Stimulated activated CD8-positive, alpha-beta memory T cell treated with anti-CD3 and anti-CD28 coated beads, Interleukin-7, amount 100 ng/mL, for 4 hours (primary cell): ENCODE measurements at places on chromosomes 1 and 21.

GRCh38 chr1:212205843-212206242 lies 79.4 kb upstream of the PPP2R5A start:
- no peak for DNase-seq

- DNase-seq = no peak
Observed at GRCh38 chr1:157105298-157105987, 5.8 kb upstream of the ETV3L start.

- DNase-seq = no peak
Observed at GRCh38 chr1:30411206-30411605, 312.2 kb downstream of the MATN1 start.

DNA sequence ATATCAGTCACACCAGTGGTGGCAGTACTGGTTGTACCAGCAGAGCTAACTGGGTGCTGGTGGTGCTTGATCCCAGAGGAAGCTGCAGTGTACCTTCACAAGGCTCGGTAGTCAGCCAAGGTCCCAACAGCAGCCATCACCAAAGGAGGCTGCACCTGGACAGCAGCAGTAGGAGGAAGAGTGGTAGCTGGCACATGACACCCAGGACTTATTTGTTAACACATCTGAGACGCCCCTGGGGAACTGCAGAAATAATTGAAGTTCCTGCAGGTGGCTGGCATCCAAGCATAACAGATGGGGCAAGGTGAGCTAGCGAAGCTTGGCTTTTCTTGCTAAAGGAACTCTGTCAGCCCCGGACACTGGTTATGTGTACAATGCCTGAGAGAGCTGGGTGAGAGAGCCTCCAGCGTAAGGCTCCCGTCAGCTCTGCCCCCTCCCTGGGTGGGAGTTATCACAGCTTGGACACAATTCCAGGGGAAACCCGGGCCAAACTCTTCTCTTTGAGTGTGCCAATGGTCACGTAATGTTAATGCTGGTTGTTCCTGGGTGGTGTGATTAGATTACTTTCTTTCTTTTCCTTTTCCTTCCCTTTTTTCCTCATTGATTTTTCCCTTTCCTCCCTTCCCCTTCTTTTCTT lies 29.1 kb upstream of the PARP1 start:
- no peak for DNase-seq

DNA sequence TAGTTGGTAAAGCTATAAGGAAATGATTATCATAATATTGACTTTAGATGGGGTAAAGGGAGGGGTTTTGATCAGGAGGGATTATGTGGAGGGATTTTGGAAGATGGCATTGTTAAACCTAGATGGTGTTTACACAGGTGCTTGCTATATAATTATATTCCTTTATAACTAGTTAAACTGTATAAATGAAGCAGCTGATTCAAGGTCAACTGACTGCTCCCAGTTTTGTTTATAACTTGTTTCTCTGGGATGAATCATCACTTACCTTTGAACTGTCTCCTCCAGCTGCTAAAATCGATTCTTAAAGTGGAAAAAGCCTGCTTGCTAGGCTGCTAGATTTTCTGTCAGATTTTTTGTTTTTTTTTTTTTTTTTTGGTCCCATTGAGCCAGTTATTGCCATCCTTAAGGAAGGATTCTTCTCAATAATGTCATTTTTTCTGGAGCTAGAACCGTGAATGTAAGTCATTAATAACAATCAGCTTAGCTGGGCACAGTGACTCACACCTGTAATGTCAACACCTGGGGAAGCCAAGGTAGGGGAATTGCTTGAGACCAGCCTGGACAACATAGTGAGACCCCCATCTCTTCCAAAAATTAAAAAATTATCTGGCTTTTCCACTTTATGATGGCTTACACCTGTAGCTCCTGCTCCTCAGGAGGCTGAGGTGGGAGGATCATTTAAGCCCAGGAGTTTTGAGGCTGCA lies 153.2 kb downstream of the PIK3R3 start:
- no peak for DNase-seq

DNA sequence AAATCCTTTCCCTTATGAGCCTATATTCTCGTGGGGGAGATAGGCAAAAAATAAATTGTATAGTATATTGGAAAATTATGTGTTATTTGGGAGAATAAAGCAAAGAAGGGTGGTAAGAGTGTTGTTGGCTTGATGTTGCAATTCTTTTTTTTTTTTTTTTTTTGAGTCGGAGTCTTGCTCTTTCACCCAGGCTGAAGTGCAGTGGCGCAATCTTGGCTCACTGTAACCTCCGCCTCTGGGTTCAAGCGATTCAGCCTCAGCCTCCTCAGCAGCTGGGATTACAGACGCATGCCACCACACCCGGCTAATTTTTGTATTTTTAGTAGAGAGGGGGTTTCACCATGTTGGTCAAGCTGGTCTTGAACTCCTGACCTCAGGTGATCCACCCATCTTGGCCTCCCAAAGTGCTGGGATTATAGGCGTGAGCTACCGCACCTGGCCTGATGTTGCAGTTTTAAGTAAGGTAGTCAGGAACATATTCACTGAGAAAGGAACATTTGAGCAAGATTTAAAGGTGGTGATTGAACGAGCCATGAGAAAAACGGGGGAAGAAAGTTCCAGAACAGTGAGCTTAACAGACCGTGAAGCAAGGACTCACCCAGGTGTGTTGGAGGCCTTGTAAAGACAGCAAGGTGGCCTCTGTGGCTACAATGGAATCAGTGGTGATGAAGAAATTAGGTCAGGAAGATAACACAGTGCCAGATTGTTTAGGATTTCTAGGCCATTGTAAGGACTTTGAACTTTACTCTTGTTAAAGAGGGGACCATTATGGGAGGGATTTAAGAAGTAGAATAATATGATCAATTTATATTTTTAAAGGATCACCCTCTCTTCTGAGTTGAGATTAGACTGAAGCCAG lies 45.8 kb downstream of the RPRD2 start:
- DNase-seq = no peak

DNA sequence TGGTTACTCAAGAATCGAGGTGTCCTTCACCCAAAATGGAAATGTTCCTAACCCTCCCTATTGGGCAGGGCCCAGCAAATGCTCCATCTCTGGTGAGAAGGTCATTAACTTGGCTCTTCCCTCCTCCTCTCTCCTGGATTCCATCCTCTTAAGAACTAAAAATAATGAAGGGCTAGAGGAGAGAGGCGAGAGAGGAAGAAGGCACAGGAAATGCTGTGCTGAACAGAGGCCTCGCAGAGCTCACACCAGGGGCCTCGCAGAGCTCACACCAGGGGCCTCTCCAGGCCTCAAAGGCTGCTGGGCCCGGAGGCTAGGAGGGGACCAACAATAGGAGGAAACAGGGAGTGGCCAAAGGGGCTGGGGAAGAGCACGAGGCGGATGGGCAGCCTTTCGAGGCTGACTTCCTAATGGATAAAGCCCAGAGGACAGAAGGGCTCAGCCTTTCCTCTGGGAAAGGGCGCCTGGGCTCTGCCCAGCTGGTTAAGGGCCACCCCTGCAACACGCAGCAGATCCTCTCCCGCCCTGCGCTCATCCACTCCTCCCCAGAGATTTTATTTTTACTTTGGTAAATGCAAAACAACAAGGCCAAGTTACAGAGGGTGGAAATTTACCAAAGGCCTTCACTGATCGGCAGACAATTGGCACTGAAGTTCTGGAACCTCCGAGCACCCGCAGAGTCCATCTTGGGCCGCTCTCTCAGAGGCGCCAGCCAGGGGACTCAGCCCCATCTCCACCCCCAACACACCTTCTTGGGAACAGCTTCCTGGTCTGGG lies 78.5 kb downstream of the ITPKB start:
- no peak for DNase-seq

GRCh38 chr1:161549652-161550051 lies at the start of gene FCGR3A:
FCGR3A (minus strand) TSS chr1:161549818; CDS start chr1:161549736, 82 bp downstream.
- DNase-seq = no peak

- no peak for DNase-seq
Observed at GRCh38 chr1:171869097-171869496, 27.8 kb downstream of the DNM3 start.

DNA sequence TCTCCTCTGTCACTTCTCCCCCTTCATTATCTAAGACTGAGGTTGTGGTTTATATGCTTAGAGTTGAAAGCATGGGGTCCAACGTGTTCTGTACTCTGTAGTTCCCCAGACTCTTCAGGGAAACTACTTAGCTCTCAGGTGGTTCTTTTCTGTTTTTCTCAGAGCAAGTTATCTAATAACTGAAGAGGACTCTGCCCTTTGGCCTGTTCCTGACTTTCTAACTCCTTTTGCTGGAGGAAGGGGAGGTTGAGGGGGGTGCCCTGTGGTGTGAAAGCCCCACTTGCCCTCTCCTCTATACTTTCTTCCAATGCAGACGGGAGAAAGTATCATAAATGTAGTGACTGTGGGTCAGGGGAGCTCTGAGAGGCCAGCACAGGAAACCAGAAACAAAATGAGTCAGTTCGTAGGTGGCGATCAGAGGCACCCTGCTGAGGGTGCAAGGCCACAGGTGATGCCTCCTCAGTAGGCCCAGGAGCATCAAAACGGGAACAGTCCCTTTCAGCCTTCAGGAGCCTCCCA lies 5.0 kb downstream of the SLC25A44 start:
- no peak for DNase-seq

DNA sequence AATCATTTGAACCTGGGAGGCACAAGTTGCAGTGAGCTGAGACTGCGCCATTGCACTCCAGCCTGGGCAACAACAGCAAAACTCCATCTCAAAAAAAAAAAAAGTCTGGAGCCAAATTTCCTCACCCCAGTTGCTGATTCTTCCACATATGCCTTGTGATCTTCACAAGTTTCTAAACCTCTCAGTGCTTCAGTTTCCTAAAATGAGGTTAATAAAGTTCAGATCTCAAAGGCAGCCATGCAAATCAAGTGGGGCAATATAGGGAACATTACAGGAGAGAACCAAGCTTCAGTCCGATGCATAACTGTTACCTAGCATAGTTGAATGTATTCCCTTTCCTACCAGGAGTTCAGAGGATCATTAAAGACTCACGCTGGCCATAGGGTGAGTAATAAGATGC lies 4.8 kb downstream of the ITLN1 start:
- DNase-seq = no peak

- DNase-seq = no peak
Observed at GRCh38 chr1:228325267-228325666, 81.4 kb downstream of the TRIM11 start.

GRCh38 chr1:246793356-246793896 lies 69.2 kb downstream of the SCCPDH start:
- no peak for DNase-seq

- no peak for DNase-seq
Observed at GRCh38 chr1:226510453-226510852, 38.1 kb upstream of the STUM start.

- DNase-seq = no peak
Observed at GRCh38 chr1:237763137-237763536, 127.6 kb downstream of the ZP4 start.

DNA sequence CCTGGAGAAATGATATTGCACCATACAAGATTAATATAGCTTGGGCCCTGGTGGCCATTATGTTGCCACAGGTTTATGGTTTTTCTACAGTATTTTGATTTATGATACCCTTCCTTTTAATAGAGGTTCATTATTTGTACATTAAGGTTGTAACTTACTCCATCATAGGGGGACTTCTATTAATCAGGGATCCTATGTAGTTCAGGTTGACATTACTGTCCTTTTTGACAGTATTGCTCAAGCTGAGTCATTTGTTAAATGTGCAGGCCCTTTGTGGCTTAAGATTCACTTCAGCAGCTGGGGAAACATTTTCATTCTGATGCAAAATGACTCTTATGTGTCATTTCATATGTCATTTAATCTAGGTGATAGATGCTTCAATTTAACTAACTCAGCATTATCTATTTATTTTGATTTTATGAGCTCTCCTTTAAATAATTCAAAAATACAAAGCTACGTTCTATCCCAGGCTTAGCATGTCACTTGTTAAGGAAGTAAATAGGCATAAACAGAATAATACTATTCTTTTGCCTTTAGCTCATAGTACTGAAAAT lies 686.9 kb upstream of the NCAM2 start:
- no peak for DNase-seq

DNA sequence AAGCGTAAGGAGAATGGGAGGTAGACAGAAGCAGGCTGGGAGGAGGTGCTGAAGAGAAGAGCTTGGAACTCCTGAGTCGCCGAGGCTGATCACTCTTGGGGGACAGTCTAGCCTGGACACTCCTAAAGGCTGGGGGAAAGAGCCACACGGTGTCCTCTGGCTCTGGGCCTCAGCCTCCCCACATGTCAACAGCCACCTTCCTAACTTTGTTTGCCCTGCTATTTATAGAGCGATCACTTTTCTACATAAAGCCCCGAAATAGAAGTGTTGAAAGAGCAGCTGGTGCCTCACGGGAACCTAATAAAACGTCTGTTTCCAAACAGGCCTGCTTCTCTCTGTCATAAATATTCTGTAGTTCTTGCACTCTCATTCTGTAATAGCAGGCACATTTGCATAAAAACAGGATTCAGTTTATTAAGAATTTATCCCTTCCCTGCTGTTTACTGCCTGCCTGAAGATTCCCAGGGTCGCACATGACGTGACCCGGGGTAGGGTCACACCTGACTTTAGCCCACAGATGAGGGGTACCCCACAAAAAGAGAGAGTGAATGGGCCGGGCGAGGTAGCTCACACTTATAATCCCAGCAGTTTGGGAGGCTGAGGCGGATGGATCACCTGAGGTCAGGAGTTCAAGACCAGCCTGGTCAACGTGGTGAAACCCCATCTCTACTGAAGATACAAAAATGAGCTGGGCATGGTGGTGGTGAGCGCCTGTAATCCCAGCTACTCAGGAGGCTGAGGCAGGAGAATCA lies 212.5 kb downstream of the TOMM20 start:
- DNase-seq = no peak

- no peak for DNase-seq
Observed at GRCh38 chr1:201686714-201687455, 142.1 kb upstream of the IPO9 start.

DNA sequence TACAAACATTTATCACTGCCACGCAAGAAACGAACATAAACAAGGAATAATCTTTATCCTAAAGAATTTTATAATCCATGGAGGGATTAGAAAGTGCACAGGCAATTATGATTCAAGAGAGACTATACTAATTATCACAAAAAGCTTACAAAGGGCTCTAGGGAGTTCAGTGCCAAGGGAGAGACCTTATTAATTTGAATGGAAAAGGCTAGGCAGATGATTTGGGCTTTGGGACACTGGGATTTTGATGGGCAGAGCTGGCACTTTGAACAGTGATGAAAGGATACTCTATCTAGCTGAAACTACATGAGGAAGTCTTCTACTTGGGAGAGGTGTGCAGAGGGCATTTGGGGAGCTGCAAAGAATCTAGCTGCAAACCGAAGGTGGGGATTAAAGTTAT lies 48.9 kb upstream of the IVNS1ABP start:
- DNase-seq = no peak

DNA sequence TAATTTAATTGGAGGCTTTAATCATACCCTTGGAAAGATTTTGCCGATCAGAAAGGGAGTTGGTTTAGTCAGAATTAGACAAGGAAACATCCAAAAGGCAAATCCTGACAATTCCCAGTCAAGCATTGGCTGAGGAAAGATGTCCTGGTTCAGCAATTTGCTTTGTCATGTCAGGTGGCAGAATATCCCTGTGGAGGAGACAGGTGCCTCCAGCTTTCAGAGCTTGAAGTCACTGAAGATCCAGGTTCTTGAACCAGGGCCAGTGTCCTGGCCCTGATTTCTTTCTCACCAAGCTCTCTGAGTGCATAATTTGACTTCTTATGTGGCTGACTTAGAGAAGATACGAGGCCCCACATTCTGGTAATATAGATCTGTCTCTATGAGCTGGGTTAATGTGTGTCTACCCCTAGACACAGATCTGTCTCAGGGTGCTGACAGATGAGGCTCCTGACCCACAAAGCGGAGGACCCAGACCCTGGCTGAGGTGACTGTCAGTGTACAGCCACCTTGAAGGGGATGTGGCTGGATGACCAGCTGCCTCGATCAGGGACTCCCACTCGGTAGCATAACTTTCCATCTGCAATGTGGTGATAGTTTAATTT lies 118.9 kb downstream of the HHAT start:
- no peak for DNase-seq
